ENCODE measurements at places on chromosomes 13 and 19. TPM values are rescaled to one million over a fixed set of nuclear protein-coding genes. Genes with fewer than 3 reads are reported as not detected.

Gene ZNF571
- 2.4 TPM for polyA plus RNA-seq

Gene C3
- 25.6 TPM for polyA plus RNA-seq

Gene ZFR2
- polyA plus RNA-seq = not detected

Gene RFPL4A
- not detected for polyA plus RNA-seq

Gene RNF225
- polyA plus RNA-seq = 1.6 TPM

Gene FFAR2
- polyA plus RNA-seq = 0.59 TPM

Gene POGLUT2
- 1.5 TPM for polyA plus RNA-seq

Gene EPSTI1
- 0.65 TPM for polyA plus RNA-seq

Gene TRPC4
- polyA plus RNA-seq = 0.06 TPM

Gene NDFIP2
- polyA plus RNA-seq = 37.5 TPM

Gene OR7D2
- polyA plus RNA-seq = 0.01 TPM

Gene ZNF20
- 1.8 TPM for polyA plus RNA-seq

Gene CIC
- polyA plus RNA-seq = 20.6 TPM

Gene CD22
- polyA plus RNA-seq = 1.2 TPM

Gene ZNF135
- polyA plus RNA-seq = 2.9 TPM

Gene PAF1
- polyA plus RNA-seq = 41.8 TPM

Gene TYROBP
- 16.7 TPM for polyA plus RNA-seq

Gene GFY
- polyA plus RNA-seq = not detected

Gene CGB3
- not detected for polyA plus RNA-seq

Gene WDR62
- polyA plus RNA-seq = 2.7 TPM

Gene FKBP8
- 269 TPM for polyA plus RNA-seq

Gene NR2C2AP
- 20.1 TPM for polyA plus RNA-seq

Gene IGFL3
- not detected for polyA plus RNA-seq

Gene EXOSC5
- 31.9 TPM for polyA plus RNA-seq

Gene ZNF763
- polyA plus RNA-seq = 1.1 TPM

Gene F10
- 1.6 TPM for polyA plus RNA-seq

Gene LGALS14
- polyA plus RNA-seq = not detected

Gene JSRP1
- polyA plus RNA-seq = 0.13 TPM

Gene DYRK1B
- polyA plus RNA-seq = 6.8 TPM

Gene SLC1A5
- polyA plus RNA-seq = 40.3 TPM

Gene SIGLEC5
- not detected for polyA plus RNA-seq

Gene CERS4
- 67.7 TPM for polyA plus RNA-seq

Gene CALR3
- polyA plus RNA-seq = 0.02 TPM

Gene TJP3
- 44.5 TPM for polyA plus RNA-seq

Gene SLC1A6
- polyA plus RNA-seq = not detected

Gene EMC10
- 62.9 TPM for polyA plus RNA-seq

Gene TSSK6
- 1.2 TPM for polyA plus RNA-seq

Gene C19orf67
- not detected for polyA plus RNA-seq

Gene ZNF433
- polyA plus RNA-seq = 7.3 TPM

Gene RNF113B
- not detected for polyA plus RNA-seq

Gene C13orf46
- 0.26 TPM for polyA plus RNA-seq

Gene COX6B2
- 0.53 TPM for polyA plus RNA-seq

Gene APOC1
- 2.2 TPM for polyA plus RNA-seq

Gene CYP4F22
- polyA plus RNA-seq = 17.3 TPM

Gene POP4
- polyA plus RNA-seq = 72.4 TPM

Gene CCNA1
- polyA plus RNA-seq = 0.04 TPM

Gene ZSCAN18
- polyA plus RNA-seq = 20.2 TPM

Gene TMEM38A
- polyA plus RNA-seq = 1.3 TPM

All from esophagus (tissue), 2 donors.